ENCODE measurements at places on chromosomes 12 and 14.

- no peak for DNase-seq
Measured at GRCh38 chr14:42563313-42563712, 956.6 kb downstream of the LRFN5 start.

GRCh38 chr12:13278249-13278787 lies 81.8 kb downstream of the EMP1 start:
- peak; percentile 64 for DNase-seq

GRCh38 chr12:10220398-10221077 lies 7.9 kb downstream of the GABARAPL1 start:
- peak; percentile 78 for DNase-seq

- peak; percentile 24 for DNase-seq
Measured at GRCh38 chr12:120012067-120012621, 23.1 kb downstream of the BICDL1 start.

GRCh38 chr12:92136026-92136730 lies 9.5 kb downstream of the BTG1 start:
- no peak for DNase-seq

- no peak for DNase-seq
Measured at GRCh38 chr12:17949558-17950141, 140.3 kb downstream of the RERGL start.

DNA sequence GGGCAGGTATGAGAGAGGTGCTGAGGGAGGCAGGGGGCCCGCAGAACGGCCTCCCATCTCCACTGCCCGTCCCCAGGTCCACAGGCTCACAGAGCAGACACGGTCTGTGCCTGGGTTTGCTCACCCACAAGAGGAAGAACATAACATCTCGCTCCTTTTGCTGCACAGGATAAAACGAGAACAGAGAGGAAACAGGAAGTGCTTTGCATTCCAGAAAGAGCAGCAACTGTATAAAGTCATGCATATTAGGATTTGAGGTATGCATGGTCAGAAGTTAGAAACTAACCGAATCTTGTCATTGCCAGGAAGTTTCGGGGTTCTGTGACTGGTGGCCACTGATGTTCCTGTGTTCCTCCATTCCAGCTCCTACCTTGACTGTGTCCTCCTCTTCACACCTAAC lies 25.0 kb downstream of the NTF3 start:
- DNase-seq = no peak

DNA sequence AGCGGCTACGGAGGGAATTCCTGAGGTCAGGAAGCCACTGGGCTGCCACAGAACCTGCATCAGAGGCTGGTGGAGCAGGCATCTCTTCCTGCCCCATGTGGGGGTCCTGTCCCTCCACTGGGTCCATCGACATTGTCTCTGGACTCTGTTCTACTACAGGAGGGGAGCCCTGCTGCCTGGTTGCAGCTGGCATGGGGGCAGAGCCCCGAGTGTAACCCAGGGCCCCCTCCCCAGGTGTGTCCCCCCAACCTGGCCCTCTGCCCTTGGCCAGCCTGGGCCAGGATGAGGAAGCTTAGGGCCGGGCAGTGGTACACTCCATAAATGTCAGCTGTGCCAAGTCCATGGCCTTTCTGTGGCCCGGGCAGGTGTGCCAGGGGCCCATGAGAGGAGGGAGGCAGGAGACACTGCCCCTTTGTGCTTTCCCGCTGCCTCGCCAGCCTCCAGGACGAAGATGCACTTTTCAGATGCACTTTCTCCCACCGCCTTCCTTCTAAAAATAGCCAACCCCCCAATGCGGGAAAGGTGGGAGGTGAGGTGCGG lies 4.0 kb upstream of the EXOC3L4 start:
- no peak for DNase-seq

- DNase-seq = no peak
Measured at GRCh38 chr14:32601906-32602305, 272.8 kb downstream of the AKAP6 start.

GRCh38 chr12:76318773-76319594 lies 29.2 kb downstream of the BBS10 start:
- peak; percentile 22 for DNase-seq

- no peak for DNase-seq
Measured at GRCh38 chr14:24278424-24278823, 7.0 kb upstream of the RABGGTA start.

GRCh38 chr12:53593707-53594106 lies 32.5 kb downstream of the ATF7 start:
- no peak for DNase-seq

- peak; percentile 58 for DNase-seq
Measured at GRCh38 chr12:47753021-47754001, 5.4 kb downstream of the RAPGEF3 start.

- DNase-seq = peak; percentile 26
Measured at GRCh38 chr14:53742233-53742620, 214.4 kb downstream of the BMP4 start.

- DNase-seq = no peak
Measured at GRCh38 chr14:59428581-59429012, 36.6 kb downstream of the GPR135 start.

GRCh38 chr12:42104087-42104486 lies 40.6 kb downstream of the GXYLT1 start:
- DNase-seq = no peak

DNA sequence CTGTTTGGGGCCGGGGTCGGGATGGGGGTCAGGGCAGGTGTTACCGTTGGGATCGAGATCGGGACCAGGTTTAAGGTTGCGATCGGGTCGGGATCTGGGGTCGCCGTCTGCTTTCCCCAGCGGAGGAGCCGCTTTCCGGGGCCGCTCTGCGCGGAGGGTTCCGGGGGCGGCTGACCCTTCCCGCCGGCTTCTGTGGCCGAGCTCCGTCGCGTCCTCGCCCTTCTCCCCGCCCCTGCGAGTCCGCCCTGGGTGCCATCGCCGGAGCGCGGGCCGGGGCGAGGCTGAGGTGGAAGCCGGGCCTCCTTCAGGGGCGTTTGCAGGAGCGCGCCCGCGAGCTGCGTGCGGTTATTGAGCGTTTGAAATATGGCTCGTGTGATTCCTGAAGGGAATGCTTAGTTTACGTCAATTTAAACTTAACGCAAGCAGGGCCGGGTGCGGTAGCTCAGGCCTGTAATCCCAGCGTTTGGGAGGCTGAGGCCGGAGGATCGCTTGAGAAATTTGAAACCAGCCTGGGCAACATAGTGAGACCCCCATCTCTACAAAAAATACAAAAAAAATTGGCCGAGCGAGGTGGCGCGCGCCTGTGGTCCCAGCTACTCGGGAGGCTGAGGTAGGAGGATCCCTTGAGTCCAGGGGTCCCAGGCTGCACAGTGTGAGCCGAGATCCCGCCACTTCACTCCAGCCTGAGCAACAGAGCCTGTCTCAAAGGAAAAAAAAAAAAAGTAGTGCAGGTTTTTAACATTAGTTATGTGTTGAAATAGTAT lies 620 bp downstream of the PGAM5 start:
- peak; percentile 39 for DNase-seq

DNA sequence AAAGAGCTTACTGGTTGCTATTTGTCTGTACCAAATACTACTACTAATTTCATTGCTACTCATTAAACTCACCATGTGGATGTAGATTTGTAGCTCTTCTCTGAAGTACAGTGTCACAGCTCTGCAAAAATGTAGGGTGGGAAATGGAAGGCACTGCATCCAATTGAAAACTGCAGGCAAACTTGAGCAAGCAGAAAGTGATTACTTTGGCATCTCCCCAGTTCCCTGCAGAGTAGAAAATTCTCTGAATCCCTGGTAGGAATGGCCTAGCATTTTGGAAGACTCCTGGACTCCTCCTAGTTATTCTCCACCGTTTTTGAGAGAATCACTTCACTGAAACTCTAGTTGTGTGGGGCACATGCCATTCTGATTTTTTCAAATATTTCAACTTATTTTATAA lies 239.1 kb downstream of the DIO2 start:
- no peak for DNase-seq

GRCh38 chr14:42047421-42048055 lies 440.9 kb downstream of the LRFN5 start:
- DNase-seq = no peak

- peak; percentile 18 for DNase-seq
Measured at GRCh38 chr12:132071830-132072384, 72.2 kb downstream of the DDX51 start.
